Renal cortical epithelial cell (primary cell): ENCODE measurements at places on chromosomes 6 and 20.

DNA sequence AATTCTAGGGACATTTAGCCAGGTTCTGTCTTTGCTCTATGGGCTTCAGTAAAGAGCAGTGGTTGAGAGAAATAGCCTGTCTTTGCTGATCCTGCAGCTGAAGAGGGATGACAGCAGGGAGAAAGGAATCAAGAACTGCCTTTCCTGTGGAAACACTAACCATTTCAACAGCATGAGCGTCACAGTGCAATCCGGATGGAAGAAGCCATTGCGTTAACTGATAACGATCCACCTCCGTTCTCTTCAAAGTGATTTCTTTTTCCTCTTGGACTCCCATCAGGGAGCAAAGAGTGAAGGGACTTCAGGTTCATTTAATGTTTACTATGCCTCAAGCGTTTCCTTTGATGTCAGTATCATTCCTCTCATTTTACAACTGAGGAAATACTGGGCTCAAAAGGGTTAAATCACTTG is 35.2 kb upstream of the EEF1E1 start:
- DNase-seq: no peak

- peak; percentile 97 for DNase-seq
Observed at GRCh38 chr6:138493413-138493812, 5.9 kb downstream of the NHSL1 start.

DNA sequence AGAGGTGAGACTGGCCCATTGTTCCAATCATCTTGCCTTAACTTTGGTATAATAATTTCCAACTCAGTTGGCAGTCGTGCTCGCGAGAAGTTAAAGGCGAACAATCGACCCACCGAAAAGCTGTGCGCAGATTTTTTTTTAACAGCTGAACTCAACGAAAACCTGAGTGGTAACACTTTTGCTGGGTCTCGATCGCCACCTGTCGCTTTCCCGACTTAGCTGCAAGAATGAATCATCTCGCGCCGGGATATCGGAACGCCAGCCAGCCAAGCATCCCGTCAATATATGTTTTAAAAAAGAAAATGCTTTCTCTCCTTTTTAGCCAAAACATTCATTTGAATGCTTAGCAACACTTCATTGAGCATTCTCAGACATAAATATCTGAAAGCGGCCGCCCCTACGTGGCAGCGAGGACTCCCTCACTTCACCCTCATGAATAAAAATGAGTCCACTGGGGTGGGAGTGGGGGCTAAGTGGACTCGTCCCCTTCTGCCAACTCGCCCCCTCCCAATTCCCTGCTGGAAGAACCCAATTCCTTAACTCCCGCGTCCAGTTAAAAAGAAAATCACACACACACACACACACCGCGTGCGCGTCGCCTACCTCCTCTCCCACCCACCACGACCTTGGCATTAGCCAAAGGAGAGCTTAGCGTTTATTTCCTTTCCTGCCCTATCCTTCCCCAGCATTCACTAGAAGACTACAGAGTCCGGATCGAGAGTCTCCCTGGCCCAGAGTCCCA is 1.5 kb downstream of the COL12A1 start:
- peak; percentile 74 for DNase-seq

GRCh38 chr6:34350137-34350933 is 42.1 kb downstream of the NUDT3 start:
- no peak for DNase-seq

- DNase-seq: peak; percentile 52
Observed at GRCh38 chr6:110484321-110484720, 7.9 kb upstream of the SLC22A16 start.

DNA sequence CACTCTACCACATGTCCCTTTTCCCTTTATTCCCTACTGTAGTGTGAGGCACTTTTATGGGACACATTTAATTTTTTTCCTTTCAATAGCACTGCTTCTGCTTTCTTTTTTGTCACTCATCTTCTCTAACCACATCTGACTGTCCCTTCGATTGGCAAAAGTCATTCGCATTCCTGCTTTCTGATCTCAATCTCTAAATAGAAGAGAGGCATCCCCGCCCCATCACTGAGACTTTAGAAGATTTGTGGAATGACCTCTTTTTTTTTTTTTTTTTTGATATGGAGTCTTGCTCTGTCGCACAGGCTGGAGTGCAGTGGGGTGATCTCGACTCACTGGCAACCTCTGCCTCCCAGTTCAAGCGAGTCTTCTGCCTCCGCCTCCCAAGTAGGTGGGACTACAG is 9.1 kb downstream of the ZNF292 start:
- DNase-seq: no peak

DNA sequence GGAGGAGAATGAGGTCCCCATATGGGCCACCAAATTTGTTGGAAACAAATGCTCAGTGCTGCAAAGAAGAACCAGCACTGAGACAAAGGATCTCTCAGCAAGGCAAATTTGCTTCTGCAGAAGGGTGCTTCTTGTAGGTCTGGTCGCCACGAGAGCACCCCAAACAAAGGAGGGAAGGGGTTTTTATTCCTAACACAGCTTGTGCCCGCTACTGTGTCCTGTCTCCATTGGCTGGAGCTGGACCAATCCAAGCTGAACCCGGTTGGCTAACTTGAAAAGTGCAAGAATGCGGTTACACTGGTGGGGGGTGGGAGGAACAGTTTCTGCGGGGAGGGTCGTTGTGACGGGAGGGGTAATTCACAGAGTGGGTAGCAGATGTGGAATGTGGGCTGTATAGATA is 54.1 kb upstream of the TULP1 start:
- no peak for DNase-seq

- DNase-seq: no peak
Observed at GRCh38 chr6:25010902-25011625, 75.3 kb upstream of the RIPOR2 start.

DNA sequence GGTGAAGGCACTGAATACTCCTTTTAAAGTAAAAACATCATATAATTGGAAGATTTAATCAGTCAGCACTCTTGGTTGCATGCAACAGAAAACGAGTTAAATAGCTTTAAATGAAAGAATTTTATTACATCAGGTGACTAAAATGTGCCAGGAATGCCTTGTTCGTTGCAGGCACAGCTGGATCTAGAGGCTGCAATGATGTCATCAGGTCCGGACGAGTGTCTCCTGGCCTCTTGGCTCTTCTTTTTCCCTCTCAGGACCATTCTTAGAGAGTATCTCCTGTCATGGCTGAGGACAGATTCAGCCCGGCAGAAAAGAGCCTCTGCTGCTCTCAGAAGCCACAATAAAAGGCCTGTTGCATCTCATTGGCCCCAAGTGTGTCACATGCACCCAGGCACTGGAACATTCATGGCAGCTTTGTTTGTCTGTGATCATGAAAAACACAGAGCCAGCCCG is 510.7 kb upstream of the SULF2 start:
- peak; percentile 45 for DNase-seq
